ENCODE measurements at places on chromosomes 3 and 15.

GRCh38 chr15:29046977-29047376 is 161.2 kb downstream of the APBA2 start:
- no peak for DNase-seq

DNA sequence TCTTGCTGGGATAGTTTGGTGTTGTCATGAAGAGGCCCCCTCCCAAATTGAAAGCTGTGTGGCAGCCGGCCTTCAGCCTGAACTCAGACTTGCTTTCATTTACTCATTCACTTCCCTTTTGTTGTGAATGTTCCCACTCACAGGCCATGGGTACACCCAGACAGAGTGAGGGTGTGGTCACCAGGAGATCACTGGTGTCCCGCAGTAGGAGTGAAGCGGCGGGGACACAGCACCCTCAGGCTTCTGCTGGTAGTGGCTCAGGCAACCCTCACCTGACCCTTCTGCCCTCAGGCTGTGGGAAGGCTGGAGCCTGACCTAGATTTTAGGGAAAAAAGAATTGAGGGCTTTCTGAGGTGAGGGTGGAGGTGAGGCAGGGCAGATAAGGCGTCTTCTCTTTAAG is 244.4 kb downstream of the SOX2 start:
- no peak for DNase-seq

GRCh38 chr3:21995079-21995607 is 244.1 kb upstream of the ZNF385D start:
- DNase-seq, result no peak

DNA sequence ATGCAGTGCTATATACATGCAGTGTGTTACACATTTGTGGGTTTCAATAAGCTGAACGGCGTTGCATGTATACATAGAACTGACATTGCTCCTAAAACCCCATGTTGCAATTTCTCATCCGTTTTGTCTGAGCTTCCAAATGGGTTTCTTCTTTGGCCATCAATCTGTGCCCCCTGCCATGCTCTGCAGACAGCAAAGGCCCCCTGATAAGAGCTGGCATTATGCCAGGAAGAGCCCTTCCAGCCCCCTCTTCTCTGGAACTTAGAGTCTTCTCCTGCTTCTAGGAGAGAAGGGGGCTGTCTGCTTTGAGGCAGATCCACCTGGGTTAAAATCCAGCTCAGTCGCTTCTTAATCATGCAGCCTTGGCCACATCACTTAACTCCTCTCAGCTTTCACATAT is 254.0 kb downstream of the SLCO3A1 start:
- DNase-seq, result no peak

DNA sequence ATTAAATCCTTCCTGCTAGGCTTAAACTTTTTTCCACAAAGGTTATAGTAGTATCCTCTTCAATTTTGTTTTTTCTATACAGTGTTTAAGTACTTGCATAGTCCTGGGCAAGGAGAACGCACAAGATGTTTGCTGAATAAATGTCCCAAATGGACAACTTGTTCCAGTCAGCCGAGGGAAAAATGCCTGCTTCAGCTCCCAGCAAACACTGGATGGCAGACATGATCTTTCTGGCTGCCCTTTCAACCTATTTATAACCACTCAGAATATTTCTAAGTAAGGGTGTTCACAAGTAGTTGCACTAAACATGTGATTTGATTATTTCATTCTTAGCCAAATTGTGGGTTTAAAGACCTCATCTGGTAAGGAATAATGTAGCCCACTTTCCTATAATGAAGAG is 29.8 kb downstream of the GNB4 start:
- DNase-seq, result no peak

GRCh38 chr3:79250746-79251145 is 517.1 kb downstream of the ROBO1 start:
- no peak for DNase-seq

DNA sequence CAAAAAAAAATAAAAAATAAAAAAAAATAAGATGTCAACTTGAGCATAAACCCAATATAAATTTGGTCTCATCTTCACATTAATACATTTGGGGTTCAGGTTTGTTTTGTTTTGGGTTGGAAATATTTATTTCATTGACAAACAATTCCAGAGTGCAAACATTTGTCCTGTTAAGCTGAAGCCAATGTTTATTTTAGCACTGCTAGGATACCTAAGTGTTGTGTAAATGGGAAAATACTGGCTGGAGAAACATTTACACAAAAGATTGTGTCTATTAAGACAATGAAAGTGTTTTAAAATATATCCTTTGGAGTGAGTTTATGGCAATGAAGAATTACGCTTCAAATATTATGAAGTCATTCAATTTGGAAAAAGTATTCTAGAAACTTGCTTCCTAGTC is 91.1 kb downstream of the MEIS2 start:
- no peak for DNase-seq

All from activated CD8-positive, alpha-beta memory T cell treated with anti-CD3 and anti-CD28 coated beads for 4 hours (primary cell).